Activated T-helper 17 cell treated with anti-CD3 and anti-CD28 coated beads, Interleukin-2, amount 50 U/mL, for 72 hours (primary cell): ENCODE measurements at places on chromosomes 2 and 18. TPM values are rescaled to one million over a fixed set of nuclear protein-coding genes. Genes with fewer than 3 reads are reported as not detected.

Gene DUSP28
- 8.3 TPM for total RNA-seq

Gene IL18RAP
- 3.7 TPM for total RNA-seq

Gene DCC
- not detected for total RNA-seq

Gene LOXHD1
- not detected for total RNA-seq

Gene NTSR2
- not detected for total RNA-seq

Gene EDAR
- not detected for total RNA-seq

Gene TRIM43
- total RNA-seq: 0.17 TPM
